ENCODE measurements at places on chromosomes 2 and 18.

DNA sequence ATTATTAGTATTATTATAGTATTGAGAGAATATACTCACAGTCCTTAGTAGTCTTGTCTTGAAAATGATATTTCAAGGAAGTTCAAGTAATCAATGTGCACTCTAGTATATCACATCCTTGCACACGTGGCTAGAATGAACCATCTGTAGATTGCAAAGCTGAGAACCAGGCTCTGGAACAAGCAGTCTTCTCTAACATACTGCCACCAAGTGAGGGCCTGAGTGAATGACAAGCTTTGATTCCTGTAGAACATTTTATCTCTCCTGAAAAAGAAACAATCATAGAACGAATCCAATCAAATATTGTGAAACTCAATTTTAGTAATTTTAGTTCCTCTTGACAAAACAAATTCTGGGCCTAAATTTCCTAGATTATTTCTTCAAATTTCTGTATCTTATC is 55.3 kb upstream of the SULT1C3 start:
- DNase-seq, result no peak

GRCh38 chr18:45014047-45014501 is 333.4 kb downstream of the SETBP1 start:
- DNase-seq, result peak; percentile 51

DNA sequence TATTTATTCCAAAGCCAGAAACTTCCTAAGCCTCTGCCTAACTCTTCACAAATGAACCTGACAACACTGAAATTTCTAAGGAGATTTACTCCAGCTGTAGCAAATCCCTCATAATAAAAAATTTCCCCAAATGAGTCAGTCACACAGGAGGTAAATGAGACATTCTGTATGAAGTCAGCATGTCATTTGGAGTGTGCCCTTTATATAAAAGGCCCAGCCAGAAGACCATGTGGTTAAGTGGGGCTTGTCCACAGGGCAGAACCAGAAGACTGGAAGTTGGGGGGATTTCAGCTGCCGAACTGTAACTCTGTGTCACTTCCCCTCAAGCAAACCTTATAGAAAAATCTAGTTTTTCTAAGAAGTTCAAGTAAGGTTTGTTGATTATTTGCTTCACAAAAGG is 30.2 kb downstream of the NRP2 start:
- no peak for DNase-seq

GRCh38 chr2:196967775-196968174 is 41.3 kb upstream of the PGAP1 start:
- DNase-seq, result no peak

DNA sequence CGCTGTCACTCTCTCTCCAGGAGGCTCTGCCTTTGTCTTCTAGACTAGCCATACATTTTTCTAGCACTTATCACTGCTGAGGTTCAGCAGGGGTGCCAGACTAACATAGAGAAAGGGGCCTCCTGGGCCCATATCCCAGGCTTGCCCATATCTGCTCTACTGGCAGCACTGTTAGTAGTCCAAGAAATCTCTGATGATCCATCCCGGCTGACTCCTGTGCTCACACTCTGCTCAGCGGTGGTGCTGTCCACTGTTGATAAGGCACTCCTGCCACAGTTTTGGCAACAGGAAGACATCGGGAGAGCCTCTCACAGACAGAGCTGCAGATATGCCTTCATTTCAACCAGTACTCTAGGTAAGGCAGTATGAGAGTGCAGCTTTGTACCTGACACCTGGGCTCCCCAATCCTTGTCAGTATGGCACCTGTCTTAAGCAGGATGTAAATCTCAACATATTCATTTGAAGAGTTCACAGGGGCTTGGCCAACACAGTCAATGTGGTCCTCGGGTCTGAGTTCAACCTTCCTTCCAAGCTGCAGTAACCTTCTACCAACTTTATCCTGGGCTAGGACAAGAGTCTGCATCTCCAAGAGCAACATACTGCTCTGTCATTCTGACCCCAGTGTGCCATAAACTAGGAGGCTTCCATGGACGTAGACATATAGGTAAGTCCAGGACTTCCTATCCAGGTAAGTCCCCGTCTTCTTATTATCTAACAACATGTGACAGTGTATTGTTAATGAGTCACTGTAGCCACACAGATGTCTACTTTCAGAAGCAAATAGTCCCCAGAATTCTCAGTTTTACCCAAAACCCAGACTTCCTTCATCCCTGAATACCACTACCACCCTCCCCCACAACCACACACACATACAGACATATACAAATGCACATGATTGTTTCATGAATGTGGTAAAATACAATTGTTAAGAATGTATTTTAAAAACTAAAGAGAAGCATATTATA is 16.2 kb downstream of the KLF7 start:
- no peak for DNase-seq

Measured in NCI-H226 (cell line).